Stimulated activated CD8-positive, alpha-beta memory T cell treated with anti-CD3 and anti-CD28 coated beads, Interleukin-7, amount 100 ng/mL, for 48 hours (primary cell): ENCODE measurements at places on chromosomes 13 and 19.

- DNase-seq = no peak
Measured at GRCh38 chr13:30774214-30774730, 38.9 kb downstream of the ALOX5AP start.

DNA sequence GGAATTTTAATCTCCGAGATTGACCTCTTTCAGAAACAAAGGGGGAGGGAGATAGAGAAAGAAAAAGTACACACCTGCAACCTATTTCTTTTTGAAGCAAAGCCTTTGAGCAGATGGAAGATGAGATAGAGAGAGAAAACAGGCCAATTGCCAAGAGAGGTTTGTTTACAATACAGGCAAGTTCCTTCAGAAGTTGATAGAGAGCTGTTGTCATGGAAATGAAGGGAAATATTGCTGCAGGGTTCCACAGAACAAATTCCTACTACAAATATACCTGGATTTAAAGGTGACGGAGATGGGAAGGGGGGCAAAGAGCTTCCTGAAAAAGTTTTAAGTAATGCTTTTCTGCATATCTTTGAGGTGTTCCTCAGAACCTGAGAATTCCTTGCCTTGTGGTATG, 388.4 kb downstream of the NDFIP2 start:
- no peak for DNase-seq

DNA sequence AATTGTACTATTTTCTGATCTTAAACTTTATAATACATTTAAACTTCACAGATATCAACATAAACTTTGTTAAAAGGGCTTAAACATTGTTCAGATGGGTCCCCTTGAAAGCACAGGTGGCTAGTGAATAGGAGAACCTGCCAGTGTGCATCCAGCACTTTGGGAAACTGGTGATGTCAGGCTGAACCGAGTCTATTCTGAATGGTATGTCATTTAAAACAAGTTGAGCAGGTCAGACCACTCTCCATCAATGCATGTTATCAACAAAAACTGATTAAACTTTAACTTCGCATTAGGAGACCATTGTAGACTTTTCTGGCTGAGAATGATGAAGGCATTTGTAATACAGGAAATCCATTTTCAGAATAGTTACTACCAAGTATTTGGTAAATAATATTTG, 50.1 kb upstream of the FREM2 start:
- DNase-seq = no peak

DNA sequence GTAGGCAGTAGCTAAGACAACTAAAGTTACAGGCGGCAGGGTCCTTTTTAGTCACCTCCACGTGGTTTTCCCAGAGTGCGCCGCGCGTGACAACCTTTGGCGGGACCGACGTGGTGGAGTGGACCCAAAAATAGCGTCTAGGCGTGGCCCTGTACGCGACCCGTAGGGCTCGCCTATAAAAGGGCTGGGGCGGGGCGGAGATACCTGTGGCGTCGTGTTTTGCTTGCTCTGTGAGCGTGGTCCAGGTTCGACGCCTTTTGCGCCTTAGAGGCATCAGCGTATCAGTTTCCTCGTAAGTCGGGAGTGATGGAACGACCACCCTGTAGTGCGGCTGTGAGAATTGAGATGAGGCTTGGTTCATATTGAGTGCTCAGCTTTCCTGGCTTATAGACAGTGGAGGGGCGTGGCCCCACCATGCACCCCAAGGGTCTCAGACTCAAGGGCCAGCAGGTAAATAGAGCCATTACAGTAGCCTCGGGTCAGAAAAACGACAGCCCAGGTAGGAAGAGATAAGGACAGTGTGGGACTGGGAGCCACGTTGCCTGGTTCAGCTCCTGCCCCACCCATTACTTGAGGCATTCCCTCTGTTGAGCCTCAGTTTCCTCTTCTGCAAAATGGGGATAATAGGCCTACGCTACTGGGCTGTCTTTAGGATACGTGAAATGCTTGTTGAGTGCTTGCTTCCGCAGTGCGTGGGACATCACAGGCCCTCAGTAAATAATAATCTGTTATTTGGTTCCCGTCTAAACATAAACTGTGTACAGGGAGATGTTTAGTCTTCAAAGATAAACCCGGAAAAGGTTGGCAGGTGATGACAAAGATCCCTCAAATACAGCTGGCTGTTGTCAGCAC, 693 bp upstream of the TMED1 start:
- peak; percentile 88 for DNase-seq

GRCh38 chr13:93244141-93244917, 17.7 kb downstream of the GPC6 start:
- DNase-seq = no peak

- no peak for DNase-seq
Measured at GRCh38 chr13:111965466-111966214, 101.3 kb upstream of the SOX1 start.

DNA sequence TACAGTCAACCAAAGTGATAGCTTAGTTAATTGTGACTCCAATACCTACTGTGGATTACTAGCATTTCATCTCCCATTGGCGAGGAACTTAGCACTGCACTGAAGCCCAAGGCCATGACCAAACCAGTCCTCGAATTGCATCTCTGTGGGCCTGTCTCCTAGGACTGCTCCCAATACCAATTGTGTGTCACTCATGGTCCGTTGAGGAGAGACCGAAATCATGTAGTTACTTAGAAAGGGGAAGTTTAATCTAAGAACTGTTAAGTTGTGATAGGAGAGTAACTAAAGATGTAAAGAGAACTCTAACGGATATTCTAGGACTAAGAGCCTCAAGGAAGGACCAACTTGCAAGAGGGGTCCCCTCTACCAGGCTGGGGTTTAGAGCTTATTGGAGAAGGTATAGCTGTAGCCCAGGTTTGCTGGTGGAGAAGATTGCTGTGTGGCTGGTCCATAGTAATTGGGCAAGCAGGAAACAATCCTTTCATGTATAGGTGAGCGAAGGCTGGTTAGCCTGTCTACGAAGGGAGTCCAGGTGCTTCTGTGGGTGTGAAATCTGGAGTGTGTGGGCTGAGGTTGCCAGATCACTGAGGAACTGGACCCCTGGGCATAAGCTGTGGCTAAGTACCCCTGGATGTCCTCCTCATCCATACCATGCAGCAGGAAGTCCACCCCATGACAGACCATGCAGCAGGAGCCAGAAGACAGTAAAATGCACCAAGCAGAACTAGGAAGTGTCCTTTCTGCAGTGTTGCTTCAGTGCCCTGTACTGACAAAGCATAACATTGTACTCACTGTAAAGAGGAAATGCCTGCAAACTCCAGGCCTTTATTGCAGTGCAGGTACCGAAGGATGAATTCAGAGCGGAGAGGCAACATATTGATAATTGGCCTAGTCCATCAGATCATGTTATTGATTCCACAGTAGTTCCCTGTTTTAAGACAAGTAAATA, 30.8 kb downstream of the DNAJC3 start:
- no peak for DNase-seq

GRCh38 chr13:20337884-20338551, 105.9 kb upstream of the GJB6 start:
- no peak for DNase-seq

DNA sequence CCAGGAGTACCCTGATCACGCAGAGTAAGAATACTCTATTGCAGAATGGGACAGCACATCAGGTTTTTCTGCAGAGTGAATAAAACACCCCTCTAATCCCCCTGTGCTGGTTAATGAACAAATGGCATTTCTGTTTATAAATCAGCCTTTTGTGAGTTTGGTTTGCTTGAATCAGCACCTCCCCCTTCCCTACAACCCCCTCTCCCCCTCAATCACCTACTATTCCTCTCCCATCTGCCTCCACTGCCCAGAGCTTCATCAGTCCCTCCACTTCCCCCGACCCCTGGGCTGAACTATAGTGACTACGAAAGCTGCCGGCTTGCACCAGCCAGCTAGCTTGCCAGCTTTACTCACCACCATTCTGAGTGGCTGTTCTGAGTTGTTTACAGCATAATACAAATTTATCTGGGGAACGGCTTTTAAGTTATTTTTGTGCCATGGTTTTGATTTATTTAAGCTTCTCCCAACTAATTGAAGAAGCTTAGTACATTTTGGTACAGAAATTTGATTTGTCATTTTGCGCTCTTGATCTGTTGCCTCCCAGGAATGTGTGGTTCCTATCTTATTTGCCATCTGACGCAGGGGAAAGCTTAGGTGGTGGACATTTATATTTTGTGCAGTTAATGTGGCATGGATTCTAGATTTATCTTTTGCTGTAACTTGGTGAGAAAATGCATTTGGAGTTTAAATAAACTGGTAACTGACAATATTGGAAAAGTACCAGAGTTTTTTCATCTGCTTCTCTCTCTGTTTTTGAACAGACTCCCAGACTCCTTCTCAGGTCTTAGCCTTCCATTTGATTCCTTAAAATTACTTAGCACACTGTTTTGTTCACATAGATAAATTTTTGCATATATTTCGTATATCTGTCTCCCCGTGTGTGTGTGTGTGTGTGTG, 41.7 kb upstream of the WDFY2 start:
- DNase-seq = no peak

DNA sequence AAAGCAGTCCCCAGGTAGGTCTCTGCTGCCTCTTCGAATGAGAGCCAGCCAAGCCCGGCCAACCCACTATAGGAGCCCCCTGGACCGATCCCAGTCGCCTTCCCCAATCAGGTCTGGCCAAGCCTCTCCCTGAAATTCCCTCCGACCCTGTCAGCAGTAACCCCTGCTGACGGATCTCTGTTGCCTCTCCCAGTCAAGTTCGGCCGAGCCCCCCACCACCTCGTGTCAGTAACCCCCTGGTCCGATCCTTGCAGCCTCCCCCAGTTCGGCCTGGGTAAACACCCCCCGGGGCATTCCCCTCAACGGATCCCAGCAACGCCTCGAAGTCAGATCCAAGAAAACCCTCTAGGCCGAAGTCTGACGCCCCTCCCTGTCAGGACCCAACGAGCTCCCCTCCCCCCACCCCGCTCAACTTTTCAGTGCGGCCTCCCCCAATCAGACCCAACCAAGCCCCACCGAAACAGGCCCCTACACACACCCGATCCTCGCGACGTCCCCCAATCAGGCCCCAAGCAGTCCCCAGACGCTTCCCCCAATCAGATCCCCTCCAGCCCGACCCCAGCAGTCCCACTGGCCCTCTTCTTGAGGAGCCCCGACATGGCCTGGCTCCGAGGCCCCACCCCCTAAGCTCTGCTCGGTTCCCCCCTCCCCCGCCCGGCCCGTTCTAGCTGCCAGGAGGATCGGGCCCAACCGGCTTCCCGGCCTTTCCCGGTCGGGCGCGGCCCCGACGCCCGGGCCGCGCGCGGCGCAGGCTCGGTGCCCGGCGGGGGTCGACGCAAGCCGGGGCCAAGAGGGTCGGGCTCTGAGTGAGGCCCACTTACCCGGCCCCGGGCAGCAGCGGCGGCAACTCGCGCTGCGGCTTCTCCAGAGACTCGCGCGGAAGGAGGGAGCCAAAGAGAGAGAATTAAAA, 1.8 kb downstream of the TNPO2 start:
- DNase-seq = peak; percentile 50

- DNase-seq = peak; percentile 1
Measured at GRCh38 chr13:52158629-52159158, 703 bp downstream of the NEK3 start.

- no peak for DNase-seq
Measured at GRCh38 chr13:20901668-20902437, 693 bp downstream of the XPO4 start.

DNA sequence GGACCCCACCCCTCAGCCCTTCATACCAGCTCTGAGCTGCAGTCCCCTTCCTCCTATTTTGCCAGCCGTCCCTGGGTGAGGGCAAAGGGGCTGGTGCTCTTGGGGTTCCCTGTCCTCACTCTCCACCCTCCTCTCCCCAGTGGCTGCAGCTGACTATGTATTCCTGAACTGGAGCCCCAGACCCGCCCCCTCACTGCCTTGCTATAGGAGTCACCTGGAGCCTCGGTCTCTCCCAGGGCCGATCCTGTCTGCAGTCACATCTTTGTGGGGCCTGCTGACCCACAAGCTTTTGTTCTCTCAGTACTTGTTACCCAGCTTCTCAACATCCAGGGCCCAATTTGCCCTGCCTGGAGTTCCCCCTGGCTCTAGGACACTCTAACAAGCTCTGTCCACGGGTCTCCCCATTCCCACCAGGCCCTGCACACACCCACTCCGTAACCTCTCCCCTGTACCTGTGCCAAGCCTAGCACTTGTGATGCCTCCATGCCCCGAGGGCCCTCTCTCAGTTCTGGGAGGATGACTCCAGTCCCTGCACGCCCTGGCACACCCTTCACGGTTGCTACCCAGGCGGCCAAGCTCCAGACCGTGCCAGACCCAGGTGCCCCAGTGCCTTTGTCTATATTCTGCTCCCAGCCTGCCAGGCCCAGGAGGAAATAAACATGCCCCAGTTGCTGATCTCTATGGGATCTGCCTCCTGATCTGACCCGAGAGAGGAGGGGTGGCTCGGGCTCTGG, 2.4 kb downstream of the COX7A1 start:
- DNase-seq = no peak

- DNase-seq = no peak
Measured at GRCh38 chr19:51341976-51342580, at the start of gene VSIG10L. VSIG10L (minus strand) TSS chr19:51342139; CDS start chr19:51342124, 15 bp downstream.

- no peak for DNase-seq
Measured at GRCh38 chr13:37094840-37095239, 10.6 kb downstream of the CSNK1A1L start.

GRCh38 chr13:73081256-73081915, 22.6 kb downstream of the KLF5 start:
- DNase-seq = no peak

DNA sequence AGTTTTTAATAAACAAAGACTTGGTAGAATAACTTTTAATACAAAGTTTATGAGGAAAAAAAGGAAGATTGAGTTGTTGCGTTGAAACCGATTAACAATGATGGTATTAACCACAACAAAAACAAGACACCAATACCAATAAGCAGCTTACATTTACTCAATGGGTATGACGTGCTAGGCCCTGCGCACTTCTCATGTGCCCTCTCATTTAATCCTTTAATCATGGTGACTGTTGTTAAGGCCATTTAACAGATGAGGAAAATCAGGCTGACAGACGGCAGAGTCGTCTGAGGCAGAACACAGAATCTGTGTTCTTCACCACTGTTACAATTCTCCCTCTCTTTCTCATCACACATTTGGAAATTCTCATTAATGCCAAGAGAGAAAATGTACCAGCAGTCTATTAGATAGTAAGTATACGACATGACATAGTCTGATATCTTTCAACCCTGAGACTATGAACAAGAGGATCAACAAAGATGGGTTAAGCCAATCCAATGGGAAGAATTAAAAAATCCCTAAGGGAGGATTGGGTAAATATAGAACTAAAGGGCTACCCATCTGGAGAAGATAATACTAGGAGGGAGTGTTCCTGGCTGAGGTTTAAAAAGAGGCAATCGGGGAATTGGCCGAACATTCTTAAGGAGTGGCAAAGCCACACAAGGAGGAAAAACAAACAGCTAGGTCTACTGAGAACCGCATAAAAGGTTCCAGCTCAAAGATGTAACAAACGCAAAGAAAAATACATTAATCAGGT, 54.0 kb downstream of the DOCK9 start:
- DNase-seq = no peak
